RKO (cell line): ENCODE measurements at places on chromosomes 5 and 9.

DNA sequence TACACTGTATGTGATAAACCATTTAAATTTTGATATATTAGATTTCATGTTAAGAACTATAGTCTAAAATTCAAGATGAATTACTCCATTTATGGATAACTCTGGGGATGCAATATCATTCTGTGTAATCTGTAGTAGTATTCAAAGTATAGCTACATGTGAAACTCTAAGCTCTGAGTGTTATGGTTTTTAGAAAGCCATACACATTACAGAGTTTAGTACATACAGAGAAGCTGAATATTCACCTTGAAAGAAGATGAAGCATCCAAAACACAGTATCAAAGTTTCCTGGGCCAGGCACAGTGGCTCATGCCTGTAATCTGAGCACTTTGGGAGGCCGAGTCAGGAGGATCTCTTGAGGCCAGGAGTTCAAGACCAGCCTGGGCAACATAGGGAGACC lies 25.0 kb downstream of the ABHD17B start:
- no peak for DNase-seq

DNA sequence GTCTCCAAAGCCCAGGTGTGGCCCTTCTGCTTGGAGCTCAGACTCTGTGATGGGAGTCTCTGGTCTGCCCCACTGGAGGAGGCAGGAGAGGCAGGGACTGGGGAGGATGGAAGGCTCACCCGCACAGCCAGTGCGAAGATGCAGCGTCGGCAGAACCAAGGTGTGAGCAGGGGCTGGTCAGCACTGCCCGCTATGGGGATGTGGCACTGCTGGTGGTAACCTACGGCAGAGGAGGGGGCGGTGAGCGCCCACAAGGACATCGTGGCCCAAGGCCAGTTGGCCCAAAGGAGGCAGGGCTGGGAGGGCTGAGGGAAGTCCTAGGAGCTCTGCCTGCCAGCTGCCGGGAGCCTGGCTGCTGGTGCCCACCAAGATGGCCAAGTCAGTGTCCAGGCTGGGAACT lies 7.3 kb downstream of the PHF19 start:
- DNase-seq: no peak

- peak; percentile 59 for DNase-seq
Measured at GRCh38 chr5:88109818-88110217, 158.8 kb downstream of the TMEM161B start.

GRCh38 chr5:157497875-157498611 lies 38.0 kb downstream of the NIPAL4 start:
- DNase-seq: no peak

- peak; percentile 16 for DNase-seq
Measured at GRCh38 chr9:98158071-98158831, 34.2 kb downstream of the CORO2A start.

- DNase-seq: no peak
Measured at GRCh38 chr9:86807367-86807976, 139.8 kb downstream of the GAS1 start.

GRCh38 chr9:35548571-35548970 lies 56.5 kb upstream of the TESK1 start:
- peak; percentile 29 for DNase-seq

GRCh38 chr9:72185561-72185960 lies 36.3 kb downstream of the GDA start:
- peak; percentile 15 for DNase-seq

DNA sequence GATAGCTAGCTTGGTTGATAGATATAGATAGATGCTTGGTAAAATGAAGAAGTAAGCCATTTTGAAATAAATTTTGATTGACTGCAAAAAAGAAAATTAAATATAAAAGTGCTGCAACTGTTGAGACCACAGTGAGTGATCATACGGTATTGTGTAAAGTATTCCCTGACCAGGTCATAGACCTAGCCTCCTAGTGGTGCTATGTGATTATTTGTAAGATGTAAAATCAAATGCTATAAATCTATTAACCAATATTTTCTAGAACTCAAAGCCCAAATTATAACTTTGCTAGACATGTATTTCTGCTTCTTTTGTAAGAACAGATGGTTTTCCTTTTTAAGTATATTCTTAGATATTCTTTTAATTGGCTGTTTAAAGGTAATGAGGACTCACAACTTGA lies 480.2 kb upstream of the PTPRD start:
- no peak for DNase-seq

DNA sequence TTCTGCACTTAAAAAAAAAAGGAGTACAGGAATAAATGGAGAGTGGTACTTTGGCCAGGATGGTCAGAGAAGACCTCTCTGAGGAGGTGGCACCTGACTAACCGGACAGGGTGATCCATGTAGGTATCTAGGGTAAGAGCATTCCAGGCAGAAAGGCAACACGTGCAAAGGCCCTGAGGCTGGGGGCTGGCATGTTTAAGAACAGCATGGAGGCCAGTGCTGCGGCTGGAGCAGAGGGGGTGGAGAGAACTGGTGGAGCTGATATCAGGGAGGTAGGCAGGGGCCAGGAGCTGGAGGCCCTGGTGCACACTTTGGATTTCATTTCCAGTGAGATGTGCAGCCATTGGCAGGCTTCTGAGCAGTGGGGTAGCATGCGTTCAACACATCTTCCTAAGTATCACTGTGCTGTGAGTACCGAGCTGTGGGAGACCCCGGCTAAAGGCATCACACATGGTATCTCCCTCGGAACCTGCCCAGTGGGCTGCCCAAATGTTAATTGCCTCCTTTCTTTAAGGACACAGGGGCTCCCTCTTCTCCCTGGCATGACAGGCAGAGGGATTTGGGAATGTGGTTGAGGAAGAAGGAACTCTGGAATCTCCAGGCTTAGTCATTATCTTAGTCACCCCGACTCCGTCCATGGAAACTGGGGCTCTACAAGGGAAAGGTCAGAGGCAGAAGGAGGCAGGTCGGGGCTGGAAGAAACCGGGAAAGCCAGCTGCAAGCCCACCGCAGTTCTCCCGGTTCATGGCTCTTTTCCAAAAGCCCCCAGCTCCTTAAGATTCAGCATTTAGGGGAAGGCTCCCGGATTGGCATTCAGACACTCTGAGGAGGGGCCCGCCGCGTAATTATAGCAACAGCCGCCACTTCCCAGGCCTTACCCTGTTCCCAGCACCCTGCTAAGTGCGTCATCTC lies 18.6 kb downstream of the SLC6A7 start:
- DNase-seq: peak; percentile 45

GRCh38 chr9:132006677-132007370 lies 72.8 kb downstream of the MED27 start:
- no peak for DNase-seq

GRCh38 chr5:61401726-61402125 lies 69.7 kb downstream of the ZSWIM6 start:
- no peak for DNase-seq

DNA sequence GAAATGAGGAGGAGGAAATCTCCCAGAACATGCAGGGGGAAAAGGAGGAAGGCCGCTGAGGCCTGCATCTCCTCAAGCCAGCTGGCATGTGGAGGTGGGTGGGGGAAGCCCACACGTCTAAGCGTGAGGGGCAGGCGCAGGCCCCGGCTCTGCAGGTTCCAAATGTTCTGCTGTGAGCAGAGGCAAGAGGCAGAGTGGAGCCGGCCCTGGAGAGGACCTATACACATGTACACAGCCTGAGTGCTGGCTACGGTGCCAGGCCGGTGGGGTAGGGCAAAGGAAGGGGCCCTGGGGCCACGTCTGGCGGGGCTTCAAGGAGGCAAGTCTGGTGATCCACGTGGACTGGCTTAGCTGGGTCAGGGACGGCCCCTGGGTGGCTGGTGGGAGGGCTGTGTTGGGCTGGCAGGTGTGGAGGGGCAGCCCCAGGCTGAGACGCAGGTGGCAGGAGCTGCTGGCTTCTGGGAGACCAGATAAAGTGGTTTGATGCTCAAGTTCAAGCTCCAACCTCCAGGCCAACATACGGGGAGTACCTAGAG lies 26.4 kb downstream of the LPCAT1 start:
- DNase-seq: no peak

GRCh38 chr9:134536101-134536900 lies 105.3 kb upstream of the COL5A1 start:
- no peak for DNase-seq
